HFFc6 (cell line): ENCODE measurements at places on chromosomes 7 and 10.

DNA sequence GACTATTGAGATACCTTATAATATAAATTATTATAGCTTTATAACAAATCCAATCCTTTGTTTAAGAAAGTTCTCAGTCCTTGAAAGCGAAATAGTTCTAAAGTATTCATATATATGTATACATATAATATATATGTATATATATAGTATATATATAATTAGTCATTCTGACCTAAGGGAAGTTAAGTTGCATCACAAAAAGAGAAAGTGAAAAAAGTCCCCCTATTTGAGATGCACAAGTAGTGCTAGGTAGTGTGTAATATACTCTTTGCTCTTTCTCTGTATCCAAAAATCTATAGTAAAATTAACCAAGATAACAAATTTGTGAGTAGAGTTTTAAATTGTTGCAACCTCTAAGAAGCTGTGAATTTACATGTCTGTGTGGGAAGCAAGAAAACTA is 13.3 kb upstream of the IFIT1B start:
- DNase-seq, result no peak

GRCh38 chr7:37390114-37390513 is 58.5 kb downstream of the ELMO1 start:
- no peak for DNase-seq

DNA sequence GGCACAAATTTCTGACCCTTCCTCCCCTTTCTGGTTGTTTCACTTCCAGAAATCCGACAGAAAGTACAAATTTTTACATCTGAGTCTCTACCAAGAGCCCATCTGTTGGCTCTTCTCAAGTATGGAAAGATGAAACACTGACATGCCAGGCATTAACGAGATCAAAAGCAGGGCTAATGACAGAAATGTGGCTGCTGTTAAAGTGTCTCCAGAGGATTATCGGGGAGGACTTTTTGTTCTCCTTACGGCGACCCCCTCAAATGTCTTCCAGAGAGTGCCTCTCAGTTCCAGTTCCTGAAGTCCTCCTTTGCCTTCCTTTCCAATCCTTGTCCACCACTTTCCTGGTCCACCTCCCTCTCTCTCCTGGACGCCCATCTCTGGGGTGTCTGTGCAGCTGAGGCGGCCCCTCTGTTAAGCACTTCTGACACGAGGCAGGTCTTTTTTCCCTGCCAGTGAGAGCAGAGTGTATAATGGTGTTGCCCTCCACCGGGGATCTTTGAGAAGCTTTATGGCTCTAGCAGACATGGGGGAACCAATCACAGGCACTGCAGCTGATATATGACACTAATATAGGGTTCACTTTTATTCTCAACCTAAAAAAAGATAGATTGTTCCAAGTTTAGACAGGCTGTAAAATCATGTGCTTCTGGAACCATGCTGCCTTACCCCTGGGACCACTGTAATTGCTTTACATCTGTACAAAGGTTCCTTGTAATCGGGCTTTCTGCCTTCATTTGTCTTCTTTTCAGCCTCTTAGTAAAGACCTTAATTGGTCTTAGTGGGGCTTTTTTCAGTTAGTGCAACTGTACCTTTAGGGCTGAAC is 757.1 kb downstream of the AUTS2 start:
- DNase-seq, result no peak

GRCh38 chr10:11245510-11245909 is 227.8 kb downstream of the CELF2 start:
- no peak for DNase-seq

DNA sequence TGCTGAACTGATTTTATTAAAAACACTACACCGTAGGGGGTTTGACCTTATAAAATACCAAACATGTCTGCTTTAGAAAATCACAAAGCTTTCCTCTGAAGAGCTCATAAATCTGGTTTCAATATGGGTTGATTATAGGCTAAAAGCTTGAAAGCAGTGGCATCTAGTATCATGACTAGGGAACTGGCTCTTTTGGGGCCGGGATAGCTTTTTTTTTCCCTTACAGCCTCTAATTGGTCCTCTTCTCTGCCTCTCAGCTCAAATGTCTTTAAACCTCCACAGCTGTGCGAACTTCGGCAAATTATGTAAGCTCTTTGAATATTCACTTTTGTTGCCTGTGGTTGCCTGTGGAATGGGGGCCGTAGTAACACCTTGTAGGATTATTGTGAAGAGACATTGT is 8.4 kb downstream of the BAMBI start:
- no peak for DNase-seq

GRCh38 chr7:70361821-70362220 is 763.5 kb downstream of the AUTS2 start:
- DNase-seq, result no peak

GRCh38 chr10:79242620-79243152 is 104.6 kb upstream of the PPIF start:
- DNase-seq, result peak; percentile 80

DNA sequence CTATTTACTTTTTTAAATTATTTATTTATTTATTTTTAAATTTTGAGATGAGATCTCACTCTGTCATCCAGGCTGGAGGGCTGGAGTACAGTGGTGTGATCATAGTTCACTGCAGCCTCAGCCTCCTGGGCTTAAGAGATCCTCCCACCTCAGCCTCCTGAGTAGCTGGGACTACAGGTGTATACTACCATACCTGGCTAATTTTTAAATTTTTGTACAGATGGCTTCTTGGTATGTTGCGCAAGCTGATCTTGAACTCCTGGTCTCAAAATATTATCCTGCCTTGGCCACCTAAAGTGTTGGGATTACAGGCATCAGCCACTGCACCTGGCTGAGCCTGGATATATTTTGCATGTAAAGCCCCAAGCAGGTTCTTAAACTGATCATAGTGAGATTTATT is 7.6 kb downstream of the CHST12 start:
- DNase-seq, result no peak

DNA sequence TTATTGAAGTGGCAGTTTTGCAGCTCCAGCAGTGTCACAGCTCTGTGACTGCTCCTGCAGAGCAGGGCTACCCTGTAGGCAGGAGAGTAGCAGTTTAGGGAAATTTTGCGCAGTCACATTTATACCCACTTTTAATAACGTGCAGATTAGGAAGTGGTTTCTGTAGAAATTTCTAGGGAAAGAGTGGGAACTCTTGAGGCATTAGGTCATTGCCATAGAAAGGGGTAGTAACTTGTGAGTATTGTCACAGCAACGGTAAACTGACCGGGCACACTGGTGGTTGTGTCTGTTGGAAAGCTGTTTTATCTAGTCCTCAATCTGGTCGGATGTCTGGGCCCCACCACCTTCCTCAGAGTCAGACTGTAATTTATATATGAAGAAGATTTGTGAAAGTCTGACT is 51.9 kb downstream of the CDC14C start:
- DNase-seq, result no peak

GRCh38 chr10:100829097-100829870 is 83.5 kb upstream of the SLF2 start:
- no peak for DNase-seq

DNA sequence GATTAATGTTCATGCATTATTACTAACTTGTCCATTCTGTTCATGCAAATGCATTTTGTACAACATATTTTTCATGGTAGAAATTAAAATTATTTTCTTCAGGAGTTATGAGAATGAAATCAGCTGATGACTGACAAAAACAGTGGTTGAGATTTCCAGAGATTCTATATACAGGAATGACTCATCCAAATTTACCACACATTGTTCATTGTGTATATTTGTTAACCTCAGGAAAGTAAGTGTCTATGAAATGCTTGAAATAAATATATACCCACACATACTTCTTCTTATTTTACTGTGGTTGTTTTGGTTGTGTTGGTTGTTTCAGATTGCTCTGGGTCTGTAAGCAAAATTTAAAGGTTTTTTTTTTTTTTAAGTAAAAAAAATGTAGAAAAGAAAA is 108.1 kb upstream of the SP8 start:
- no peak for DNase-seq

DNA sequence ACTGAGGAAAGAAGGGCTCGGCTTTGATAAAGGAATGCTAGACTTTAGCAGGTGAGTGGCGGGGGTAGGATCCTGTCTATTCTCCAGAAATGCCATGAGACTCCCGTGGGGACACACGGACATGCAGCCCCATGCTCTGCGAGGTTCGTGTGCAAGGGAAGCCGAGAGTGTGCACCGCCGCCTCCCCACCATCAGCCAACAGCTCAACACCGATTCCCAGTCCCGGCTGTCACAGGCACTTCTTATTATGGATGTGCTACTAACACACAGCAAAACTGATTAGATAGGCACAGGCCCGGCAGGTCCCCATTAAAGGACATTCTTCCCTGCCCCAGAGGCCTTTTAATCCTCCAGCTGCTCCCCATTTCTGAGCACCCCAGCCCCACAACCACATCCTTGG is 154.4 kb downstream of the PRKAG2 start:
- DNase-seq, result no peak

- no peak for DNase-seq
These were observed 88.4 kb upstream of the LANCL2 start for GRCh38 chr7:55276572-55277295.

DNA sequence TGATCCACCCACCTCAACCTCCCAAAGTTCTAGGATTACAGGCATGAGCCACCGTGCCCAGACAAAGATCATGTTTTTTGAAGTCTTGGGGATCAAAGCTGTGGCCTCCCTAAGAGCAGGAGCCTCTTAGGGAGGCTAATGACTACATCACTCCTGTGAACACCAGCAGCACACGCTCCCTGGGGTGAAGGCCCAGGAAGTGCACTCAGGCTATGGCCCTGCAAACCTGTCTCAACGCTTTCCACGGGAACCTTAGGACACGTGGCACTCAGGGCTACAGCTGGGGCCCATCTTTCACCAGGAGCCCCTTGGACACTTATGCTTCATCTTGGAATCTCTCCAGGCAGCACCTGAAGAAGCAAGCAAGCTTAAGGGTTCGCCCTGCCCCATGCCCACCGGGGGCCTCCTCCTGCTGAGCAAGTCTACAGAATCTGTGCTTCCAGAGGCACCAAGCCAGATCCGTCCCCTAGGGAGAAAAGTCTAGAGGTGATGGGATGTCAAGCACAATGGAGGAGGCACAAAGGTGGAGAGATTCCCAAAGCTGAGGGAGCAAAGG is 18.4 kb downstream of the VSTM4 start:
- no peak for DNase-seq

DNA sequence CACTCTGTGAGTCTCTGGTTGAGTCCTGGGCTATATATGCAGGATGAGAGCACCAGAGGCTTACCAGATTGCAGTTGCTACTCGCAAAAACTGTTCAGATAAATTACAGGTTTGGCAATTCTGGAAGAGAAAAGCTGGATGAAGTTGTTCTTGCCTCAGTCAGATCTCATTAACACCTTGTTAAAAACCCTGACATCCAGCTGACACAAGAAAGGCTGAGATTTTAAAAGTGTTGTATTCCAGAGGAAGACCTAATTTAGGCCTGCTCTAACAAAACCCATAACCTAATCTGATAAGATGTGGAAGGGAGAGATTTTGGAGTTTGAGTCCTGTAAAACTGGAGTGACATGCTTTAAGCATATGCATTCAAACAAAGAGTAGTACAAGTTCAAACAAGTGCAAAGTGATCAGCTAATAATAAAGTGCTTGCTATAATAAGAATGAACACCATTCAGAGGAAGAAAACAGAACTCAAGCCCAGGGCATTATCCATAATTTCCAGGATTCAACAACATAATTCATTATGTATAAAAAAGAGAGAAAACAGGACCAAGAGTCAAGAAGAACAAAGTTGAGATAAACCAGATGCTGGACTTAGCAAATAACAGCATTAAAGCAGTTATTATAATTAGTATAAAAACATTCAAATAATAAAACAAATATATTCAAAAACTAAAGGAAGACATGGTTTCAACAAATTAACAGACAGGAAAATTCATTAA is 135.5 kb downstream of the CD36 start:
- no peak for DNase-seq

DNA sequence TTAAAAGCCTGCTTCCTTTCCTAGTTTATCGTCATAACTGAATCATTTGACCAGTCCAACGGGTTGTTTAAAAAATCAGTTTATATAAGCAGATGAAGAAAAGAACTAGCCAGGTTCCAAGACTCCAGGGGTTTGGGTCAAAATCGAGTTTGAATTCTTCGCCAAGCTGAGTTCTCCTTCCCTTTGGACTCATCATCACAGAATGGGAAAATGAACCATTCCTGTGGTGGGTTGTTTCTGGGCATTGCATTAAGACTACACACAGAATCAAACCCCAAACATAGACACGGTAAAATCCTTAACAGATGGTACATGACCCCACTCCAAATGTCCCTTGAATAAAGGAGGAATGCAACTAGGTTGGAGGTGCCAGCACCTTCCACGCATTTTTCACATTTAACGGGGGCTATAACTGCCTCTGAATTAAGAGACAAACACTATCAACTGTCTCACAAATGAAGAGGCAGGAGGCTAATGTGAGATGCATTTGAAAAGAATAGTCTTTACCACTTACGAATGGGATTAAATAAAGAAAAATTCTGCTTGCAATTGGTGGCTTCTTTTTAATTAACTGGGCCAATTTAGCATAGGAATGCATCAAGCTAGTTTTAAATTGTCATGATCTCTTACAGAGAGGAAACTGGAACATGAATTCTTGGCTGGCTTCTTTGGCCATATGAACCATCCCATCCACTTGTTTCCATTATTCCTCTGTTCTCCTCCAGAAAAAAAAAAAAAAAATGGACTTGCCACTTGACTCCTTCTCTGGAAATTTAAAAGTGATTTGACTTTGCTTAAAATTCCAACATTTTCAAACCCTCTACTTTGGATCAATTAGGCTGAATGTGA is 61.1 kb downstream of the CHST15 start:
- DNase-seq, result no peak

GRCh38 chr7:111025006-111025405 is 65.9 kb upstream of the LRRN3 start:
- DNase-seq, result no peak

GRCh38 chr7:23129036-23129435 is 23.5 kb downstream of the KLHL7 start:
- no peak for DNase-seq

DNA sequence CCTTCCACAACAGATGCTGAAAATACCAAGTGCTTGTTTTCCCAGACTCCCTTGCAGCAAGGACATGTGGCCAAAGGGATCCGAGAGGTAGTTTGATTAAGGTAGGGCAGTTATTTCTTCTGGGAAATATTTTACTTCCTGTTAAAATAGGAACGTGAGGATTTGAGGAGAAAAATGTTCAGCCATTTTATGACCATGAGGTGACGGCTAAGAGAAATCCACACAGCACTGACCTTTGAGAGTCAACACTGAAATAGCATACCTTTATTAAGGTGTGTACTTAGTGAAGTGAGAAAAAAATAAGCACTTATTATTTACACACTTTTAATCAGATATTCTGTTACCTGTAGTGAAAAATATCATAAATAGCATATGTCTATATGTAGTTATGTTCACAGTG is 133.9 kb downstream of the PPP1R3A start:
- DNase-seq, result no peak

- no peak for DNase-seq
These were observed 208.4 kb downstream of the KIF20B start for GRCh38 chr10:89909752-89910151.

GRCh38 chr7:30479202-30480120 is 877 bp upstream of the NOD1 start:
- DNase-seq, result no peak

- DNase-seq, result peak; percentile 27
These were observed 391.7 kb downstream of the KCNMA1 start for GRCh38 chr10:77245953-77246352.

- no peak for DNase-seq
These were observed 140.6 kb upstream of the KMT2E start for GRCh38 chr7:104873401-104873800.
